ENCODE measurements at places on chromosomes 16 and 17. TPM values are rescaled to one million over a fixed set of nuclear protein-coding genes. Genes with fewer than 3 reads are reported as not detected.

TM4SF5 gene
- not detected for total RNA-seq

TAF1C gene
- total RNA-seq: 51.9 TPM

- peak; percentile 76 for DNase-seq
- H3K4me1 ChIP-seq: no peaks in the 10 kb centered on the region
- H3K27ac ChIP-seq: no peak overlapping the region
- no peaks in the 10 kb centered on the region for H3K36me3 ChIP-seq
Measured at GRCh38 chr17:33521784-33522183, 228.7 kb upstream of the ASIC2 start.

DNA sequence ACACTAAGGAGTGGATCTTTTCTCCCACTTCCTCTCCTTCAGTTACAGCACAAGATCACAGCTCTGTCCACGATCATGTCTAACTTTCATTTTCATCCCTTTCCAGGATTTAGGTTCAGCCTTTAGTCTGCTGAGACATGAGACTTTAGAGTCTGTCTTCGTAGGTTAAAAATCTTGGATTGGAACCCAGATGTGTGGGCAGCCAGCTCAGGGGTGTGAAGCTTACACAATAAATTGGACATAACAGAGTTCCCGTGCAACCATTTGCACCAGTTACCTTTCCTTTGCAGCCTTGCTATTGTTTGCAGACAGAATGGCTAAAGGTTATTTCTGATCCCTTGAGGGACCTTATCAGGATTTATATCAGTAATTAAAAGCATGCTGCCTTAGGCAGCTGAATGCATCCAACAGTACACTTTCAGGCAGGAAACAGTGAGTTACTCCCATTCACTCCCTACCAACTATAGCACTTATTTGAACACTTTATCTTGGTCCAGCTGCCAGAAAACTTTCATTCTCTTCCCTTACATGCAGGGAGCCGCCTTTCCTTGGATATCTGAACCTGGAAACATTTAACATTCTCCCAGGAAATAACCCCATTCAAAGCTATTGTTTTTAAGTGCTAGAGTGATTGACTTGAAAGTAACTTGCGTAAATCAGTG, 87.3 kb downstream of the TMEM100 start:
- no peak overlapping the region for H3K4me3 ChIP-seq
- DNase-seq: no peak

GRCh38 chr16:23786964-23787561, 32.2 kb downstream of the CHP2 start:
- H3K4me1 ChIP-seq: peaks cover 43% of the 10 kb centered on the region
- peaks cover 9% of the 10 kb centered on the region for H3K27me3 ChIP-seq
- peak overlapping the region; percentile 84 for H3K27ac ChIP-seq
- peak; percentile 81 for DNase-seq

PHOSPHO1 gene
- 2.2 TPM for total RNA-seq

DNA sequence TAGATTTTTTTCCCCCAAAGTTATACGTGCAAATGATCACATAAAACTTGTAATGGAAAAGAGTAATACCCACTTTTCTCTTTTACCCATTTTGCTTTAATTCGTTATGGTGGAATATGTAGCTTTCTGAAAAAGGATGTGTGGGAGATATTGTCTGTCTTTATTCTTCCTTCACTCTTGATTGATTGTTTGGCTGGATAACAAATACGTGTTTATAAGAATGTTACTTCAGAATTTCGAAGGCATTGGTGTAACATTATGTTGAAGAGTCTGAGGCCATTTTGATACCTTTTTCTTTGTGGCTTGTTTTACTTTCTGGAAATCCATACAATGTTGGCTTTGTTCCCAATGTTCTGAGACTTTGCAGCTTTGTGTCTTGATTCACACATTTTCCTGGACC, 71.4 kb downstream of the BCAS3 start:
- H3K27ac ChIP-seq: no peak overlapping the region
- H3K36me3 ChIP-seq: no peaks in the 10 kb centered on the region
- no peaks in the 10 kb centered on the region for H3K27me3 ChIP-seq
- H3K4me3 ChIP-seq: no peak overlapping the region
- no peak for DNase-seq
- H3K4me1 ChIP-seq: peaks cover 42% of the 10 kb centered on the region

DNA sequence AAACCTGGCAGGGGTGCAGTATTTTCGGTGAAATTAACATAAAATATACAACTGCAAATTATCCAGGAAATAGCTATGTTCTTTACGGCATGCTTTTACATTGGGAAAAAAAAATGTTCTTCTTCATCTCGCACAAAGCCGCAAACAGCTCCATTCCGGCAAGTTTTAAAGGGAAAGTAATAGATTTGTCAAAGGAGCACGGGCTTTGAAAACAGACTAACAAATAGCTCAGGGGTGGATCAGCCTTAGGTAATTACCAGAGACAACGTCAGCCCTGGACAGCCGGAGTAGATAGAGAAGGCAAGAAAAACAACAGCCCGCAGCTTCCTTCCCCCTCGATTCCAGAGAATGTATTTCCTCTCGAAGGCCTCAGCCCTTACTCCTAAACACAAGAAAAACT, 222.5 kb downstream of the C16orf78 start:
- DNase-seq: no peak
- H3K4me1 ChIP-seq: peaks cover 26% of the 10 kb centered on the region
- H3K4me3 ChIP-seq: no peak overlapping the region

- H3K36me3 ChIP-seq: no peaks in the 10 kb centered on the region
- H3K4me3 ChIP-seq: no peak overlapping the region
- no peaks in the 10 kb centered on the region for H3K4me1 ChIP-seq
Measured at GRCh38 chr17:75759457-75759856, 5.5 kb downstream of the GALK1 start.

EPN3 gene
- total RNA-seq: 13.7 TPM

GRCh38 chr17:55266051-55266957, 1.5 kb downstream of the HLF start:
- no peak overlapping the region for H3K27ac ChIP-seq
- no peaks in the 10 kb centered on the region for H3K36me3 ChIP-seq
- peak overlapping the region; percentile 67 for H3K4me3 ChIP-seq
- H3K4me1 ChIP-seq: peaks cover 12% of the 10 kb centered on the region

- H3K4me1 ChIP-seq: 0 out of 2 replicates have a peak, but pooled peaks cover 3% of the 10 kb centered on the region
- no peak overlapping the region for H3K27ac ChIP-seq
- no peak overlapping the region for H3K4me3 ChIP-seq
Measured at GRCh38 chr17:39073353-39073752, 78.1 kb downstream of the PLXDC1 start.
